Dorsolateral prefrontal cortex (tissue), 122 donors: ENCODE measurements at places on chromosomes 7 and 10. TPM values are rescaled to one million over a fixed set of nuclear protein-coding genes. Genes with fewer than 3 reads are reported as not detected.

CCDC136 gene
- total RNA-seq = 91.8 TPM

GPNMB gene
- total RNA-seq = 17.4 TPM

HACD1 gene
- 10.3 TPM for total RNA-seq

SPDYE2 gene
- total RNA-seq = 0.49 TPM

ANXA8 gene
- not detected for total RNA-seq

TMEM184A gene
- not detected for total RNA-seq

SLC26A3 gene
- not detected for total RNA-seq

RNF32 gene
- 1.3 TPM for total RNA-seq

CACNB2 gene
- 37.0 TPM for total RNA-seq

WASHC2C gene
- 41.4 TPM for total RNA-seq

GIMAP4 gene
- total RNA-seq = 13.7 TPM

POLR2J2 gene
- total RNA-seq = 28.4 TPM

ARID5B gene
- 47.0 TPM for total RNA-seq

DYNC1I1 gene
- 126 TPM for total RNA-seq

CNTNAP2 gene
- total RNA-seq = 172 TPM

CLDN3 gene
- total RNA-seq = not detected

SLC26A4 gene
- 13.4 TPM for total RNA-seq

HIPK2 gene
- total RNA-seq = 367 TPM

BHLHA15 gene
- total RNA-seq = 2.2 TPM

LIPM gene
- total RNA-seq = not detected

FAM25A gene
- not detected for total RNA-seq

HOXA9 gene
- total RNA-seq = not detected
